ENCODE measurements at places on chromosomes 7 and 10.
A peak's percentile ranks its signal among the peaks of the same experiment; 100 is the strongest.

DNA sequence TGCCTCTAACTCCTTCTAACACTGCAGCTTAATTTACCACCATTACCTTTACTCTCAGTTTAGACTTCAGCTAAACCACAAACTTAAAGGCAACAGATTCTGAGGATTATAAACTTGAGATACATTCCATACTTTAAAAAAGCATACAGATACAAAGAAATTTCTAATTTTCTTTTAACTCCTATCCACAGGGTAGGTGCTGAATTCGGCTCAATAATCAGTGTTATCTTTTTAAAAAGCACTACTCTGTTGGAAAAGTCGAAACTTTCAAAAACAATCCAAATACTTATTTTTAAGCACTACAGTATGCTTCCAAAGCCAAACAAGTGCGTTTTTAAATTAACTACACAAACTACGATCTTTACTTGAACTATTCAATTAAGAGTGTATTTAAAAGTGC is 1.0 kb downstream of the SMNDC1 start:
- DNase-seq, result no peak

DNA sequence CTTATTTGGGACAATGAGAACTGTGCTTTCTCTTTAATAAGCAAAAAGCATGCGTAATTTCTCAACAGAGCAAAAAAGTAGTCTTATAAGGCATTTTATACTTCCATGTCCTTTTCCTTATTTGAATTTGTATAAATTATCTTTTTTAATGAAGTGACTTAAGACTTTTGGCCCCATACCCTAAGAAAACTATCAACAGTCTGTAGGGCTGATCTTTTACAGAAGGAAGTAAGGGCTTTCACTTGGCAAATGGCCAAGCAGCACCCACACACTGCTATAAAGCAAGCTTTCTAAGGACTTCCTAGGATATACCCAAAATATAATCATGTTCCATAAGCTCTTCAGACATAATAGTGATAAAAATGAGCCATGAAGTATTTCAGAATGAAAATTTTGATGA is 3.4 kb downstream of the CRPPA start:
- DNase-seq, result no peak

DNA sequence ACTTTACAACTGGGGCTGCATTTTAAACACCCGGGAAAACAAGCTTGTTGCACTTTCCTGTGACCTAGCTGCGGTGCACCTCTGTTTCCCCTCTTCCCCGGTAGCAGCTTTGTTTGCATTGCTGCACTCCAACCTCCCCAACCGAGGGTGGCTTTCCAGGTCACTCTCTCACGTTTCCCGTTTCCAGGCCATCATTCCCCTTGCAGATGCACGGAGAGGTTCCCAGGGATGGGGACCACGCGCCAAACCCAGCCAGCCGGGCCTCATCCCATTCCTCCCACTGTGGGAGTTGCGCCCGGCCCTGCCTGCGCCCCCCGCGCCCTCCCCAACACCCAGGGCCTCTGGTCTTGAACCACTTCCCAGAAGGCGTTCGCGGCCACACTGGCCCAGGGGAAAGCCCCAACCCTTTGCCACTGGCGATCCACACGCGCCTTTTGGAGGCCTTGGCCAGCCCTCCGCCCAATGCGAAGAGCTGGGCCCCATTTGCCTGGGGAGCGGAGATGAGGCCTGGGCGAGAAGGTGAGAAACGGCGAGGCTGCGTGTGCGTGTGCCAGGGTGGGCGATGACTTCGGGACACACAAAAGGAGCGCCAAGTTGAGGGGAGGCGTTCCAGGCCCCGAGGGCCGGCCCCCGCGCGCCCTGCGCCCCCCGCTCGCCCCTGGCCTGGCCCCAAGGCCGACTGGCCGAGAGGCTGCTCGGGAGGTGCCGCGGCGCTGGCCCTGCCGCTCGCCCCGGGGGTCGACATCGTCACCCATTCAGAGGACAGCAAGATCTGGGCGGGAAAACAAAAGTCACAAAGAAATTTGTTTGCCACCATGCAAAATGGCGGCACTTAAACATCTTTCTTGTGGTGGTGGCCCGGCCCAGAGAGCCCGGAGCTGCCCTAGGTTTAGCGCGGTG is 15.9 kb downstream of the SKIDA1 start:
- no peak for DNase-seq

- peak; percentile 42 for DNase-seq
Observed at GRCh38 chr7:122887198-122887597, 938 bp upstream of the CADPS2 start.

- no peak for DNase-seq
Observed at GRCh38 chr10:35271086-35271858, 65.0 kb upstream of the CCNY start.

- DNase-seq, result no peak
Observed at GRCh38 chr7:45238806-45239205, 81.2 kb downstream of the RAMP3 start.

DNA sequence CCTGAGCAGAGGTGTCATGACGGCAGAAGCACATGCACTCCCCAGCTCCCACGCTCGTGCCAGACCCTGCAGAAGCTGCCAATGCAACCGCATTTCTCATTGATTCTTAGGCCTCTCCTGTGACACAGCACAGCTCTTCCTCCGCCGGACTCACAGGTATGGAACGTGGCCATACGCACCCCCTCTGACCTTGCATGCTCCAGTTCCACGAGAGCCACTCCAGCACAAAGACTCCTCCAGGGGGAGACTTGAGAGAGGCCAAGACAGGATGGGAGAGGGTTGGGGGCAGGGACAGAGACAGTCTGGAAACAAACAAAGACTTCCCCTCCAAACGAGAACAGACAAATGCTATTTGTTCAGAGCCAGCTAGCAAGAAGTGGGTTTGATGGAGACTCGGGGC is 124.3 kb upstream of the PPP2R2D start:
- DNase-seq, result no peak

- no peak for DNase-seq
Observed at GRCh38 chr10:80971461-80971860, 433.8 kb downstream of the SH2D4B start.

DNA sequence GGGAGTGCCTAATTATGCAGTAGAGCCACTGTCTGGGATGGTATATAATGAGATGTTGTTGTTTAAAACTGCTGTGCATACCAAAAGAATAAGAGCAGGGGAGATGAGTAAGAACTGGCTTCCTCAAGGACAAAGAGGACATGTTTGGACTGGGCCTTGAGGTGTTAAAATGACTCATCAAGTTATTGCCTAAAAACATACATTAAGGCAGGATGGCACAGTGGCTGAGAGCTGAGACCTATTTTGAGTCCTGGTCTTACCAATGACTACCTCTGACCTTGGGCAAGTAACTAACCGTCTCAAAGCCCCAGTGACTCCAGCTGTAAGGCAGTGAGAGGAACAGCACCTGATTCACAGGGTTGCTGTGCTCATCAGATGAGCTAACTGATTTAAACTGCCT is 71.1 kb downstream of the CFAP58 start:
- DNase-seq, result no peak

GRCh38 chr7:100509231-100509630 is 25.5 kb downstream of the NYAP1 start:
- no peak for DNase-seq

DNA sequence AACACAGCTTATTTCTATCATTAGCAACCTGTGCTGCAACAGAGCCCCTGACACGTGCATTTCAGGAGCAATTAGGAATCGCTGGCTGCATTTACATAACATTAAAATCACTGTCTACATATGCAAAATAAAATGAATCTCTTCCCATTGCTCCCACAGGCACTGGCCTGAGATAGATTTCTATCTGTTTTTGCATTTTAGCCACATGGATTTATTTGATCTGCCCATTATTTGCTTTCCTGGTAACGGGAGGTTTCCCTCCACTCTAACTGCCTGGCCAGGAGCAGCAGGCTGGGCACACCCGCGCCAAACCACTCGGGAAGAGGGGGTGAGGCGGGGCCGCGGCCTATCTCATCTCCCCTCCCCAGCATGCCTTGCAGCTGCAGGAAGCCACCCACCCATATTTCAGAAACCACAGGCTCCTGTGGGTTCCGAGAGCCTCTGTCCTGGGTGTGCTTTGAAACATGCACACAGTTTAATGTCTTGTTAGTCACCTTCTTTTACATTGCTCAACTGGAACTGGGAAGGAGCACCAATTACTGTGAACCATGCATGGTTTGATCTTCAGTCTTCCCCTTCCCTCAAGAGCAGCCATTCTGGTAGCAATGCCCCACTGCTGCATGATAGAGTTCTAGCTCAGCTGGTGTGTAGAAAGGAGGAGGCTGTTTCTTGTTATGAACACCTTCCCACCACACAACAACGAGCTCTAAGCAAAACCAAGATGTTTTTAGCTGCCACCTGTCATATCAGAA is 37.7 kb upstream of the IKZF1 start:
- DNase-seq, result no peak

DNA sequence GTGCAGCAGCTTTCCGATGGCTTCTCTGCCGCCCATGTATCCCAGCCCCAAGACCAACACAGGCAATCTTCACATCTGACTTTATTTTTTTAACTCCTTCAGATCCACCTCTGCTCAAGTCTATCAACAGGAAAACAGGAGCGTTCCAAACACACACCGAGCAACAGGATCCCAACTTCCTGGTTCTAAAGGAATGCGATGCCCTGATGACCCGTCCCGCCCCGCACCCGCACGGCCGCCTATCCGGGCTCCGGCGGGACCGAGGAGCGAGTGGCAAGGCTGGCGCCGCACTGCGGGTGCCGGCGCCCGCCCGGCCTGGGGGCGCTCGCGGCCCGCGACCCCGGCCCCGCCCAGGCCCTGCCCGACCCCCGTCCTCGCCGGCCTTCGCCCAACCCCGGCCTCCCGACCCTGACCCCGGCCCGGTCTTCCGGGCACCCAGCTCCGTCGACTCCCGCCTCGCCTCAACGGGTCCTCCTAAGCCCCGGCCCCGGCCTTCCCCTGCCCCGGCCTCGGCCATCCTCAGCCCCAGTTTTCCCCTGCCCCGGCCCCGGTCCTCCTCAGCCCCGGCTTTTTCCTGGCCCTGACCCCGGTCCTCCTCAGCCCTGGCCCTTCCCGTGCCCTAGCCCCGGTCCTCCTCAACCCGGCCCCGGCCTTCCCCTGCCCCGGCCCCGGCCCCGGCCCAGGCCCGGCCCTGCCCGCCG is 730 bp downstream of the LARP4B start:
- peak; percentile 77 for DNase-seq
